ENCODE measurements at places on chromosomes 1 and 21.

- DNase-seq = no peak
These were observed 135.3 kb upstream of the EDN2 start for GRCh38 chr1:41619511-41620364.

- DNase-seq = no peak
These were observed 37.2 kb downstream of the ROR1 start for GRCh38 chr1:63810936-63811469.

DNA sequence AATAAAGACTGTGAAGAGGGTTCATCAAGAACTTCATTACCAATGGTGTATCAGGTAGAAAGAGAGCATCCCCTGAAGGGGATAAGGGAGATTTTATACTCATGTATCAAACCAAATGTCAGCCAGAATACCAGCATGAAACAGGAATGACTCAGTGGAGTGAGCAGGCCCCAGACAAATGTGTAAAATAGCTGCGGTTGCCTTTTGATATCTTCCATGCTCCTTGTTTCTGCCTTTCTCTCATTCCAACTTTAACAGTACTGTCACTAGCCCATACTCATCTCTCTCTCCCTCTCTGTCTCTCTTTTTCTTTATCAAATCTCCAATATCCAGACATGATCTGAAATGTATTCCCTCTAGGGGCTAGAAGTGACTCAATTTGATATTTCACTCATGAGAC, 47.8 kb downstream of the GPR88 start:
- no peak for DNase-seq

- DNase-seq = no peak
These were observed 4.0 kb upstream of the CDA start for GRCh38 chr1:20584890-20585289.

DNA sequence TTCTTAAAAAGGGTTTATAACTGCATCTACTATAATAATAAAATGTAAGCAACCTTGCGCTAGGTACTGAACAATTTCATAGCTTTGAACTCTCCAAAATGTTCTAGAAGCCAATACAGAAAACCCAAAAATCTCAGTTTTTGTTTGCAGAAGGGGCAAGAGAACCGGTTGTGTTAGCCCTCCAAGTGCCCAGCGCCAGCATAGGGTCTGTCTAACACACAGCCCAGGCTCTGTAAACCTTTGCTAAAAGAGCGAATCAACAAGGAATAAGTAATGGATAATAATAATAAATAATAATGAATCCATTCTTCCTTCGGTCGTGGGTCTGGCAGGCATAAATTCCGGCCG, 333 bp upstream of the CHAF1B start:
- DNase-seq = no peak

- no peak for DNase-seq
These were observed 11.3 kb downstream of the DFFB start for GRCh38 chr1:3868464-3869006.

GRCh38 chr1:63612971-63613370, 19.8 kb downstream of the PGM1 start:
- DNase-seq = no peak

DNA sequence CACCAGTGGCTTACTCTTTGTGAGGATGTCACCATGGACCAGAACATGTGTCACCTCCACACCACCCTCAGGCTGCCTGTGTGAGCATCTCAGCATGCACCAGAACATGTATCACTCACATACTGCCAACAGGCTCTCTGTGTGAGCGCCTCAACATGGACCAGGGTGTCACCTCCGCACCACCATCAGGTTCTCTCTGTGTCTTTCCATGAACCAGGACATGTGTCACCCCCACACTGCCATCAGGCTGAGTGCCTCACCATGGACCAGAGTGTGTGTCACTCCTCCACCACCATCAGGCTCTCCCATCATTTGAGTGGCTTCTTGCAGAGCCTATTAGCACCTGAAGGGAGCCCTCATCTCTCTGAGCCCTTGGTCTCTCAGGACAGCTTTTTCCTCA, 125.2 kb downstream of the ZNF648 start:
- DNase-seq = no peak

GRCh38 chr1:88333086-88333695, 350.9 kb upstream of the PKN2 start:
- no peak for DNase-seq

DNA sequence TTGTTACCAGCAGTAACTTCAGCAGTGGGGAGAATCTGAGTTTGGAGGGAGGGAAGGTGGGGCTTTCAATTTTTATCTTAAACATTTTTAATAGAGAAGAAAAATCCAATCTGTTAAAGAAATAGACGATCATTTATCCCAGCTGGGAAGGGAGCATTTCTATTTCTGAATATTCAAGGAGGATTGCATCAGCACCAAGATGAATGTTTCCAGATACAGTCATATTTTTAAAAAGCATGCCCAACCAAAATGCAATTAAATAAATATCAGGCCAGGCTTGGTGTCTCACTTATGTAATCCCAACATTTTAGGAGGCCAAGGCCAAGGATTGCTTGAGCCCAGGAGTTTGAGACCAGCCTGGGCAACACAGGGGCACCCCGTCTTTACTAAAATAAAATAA, 1.7 kb upstream of the ATP1A4 start:
- DNase-seq = no peak

- DNase-seq = no peak
These were observed 46.6 kb upstream of the ATP1A1 start for GRCh38 chr1:116326486-116326885.

GRCh38 chr1:17183388-17184160, 21.4 kb upstream of the PADI1 start:
- DNase-seq = no peak

GRCh38 chr21:15552914-15553494, 176.8 kb upstream of the USP25 start:
- DNase-seq = no peak

- DNase-seq = no peak
These were observed 28.4 kb upstream of the DMRTB1 start for GRCh38 chr1:53430779-53431178.

GRCh38 chr1:55250399-55251075, 35.4 kb upstream of the USP24 start:
- no peak for DNase-seq

DNA sequence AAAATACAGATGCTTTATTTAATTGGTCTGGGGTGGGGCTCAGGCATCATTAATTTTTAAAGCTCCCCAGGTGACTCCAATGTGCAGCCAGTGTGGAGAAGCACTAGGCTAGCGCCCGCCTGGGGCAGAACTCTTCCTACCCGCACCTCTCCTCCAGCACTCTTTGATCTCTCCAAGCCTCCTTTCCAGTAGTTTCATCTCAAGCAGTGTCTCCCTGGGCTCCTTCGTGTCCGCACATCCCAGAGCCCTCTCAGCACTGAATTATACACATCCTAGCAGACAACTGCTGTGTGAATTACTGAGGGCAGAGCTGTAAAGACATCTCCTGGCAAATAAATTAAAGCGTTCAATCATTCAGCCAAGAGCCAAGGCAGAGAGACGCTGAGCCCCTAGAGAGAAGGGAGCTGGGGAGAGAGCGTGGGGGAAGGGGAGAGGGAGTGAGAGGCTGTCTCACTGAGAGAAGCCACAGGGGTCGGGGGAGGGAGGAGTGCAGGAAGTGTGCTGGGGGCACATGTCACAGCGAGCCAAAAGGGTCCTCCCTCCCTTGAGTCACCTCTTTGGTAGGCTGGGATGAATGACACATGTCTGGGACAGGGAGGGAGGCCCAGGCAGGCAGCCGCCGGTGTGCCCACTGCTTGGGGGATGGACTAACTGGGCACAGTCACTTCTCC, 21.0 kb upstream of the PARP1 start:
- DNase-seq = peak; percentile 58

GRCh38 chr21:37582590-37582989, 216.0 kb downstream of the DYRK1A start:
- peak; percentile 28 for DNase-seq
